GM12878 (cell line): ENCODE measurements at places on chromosomes 1 and 21.

DNA sequence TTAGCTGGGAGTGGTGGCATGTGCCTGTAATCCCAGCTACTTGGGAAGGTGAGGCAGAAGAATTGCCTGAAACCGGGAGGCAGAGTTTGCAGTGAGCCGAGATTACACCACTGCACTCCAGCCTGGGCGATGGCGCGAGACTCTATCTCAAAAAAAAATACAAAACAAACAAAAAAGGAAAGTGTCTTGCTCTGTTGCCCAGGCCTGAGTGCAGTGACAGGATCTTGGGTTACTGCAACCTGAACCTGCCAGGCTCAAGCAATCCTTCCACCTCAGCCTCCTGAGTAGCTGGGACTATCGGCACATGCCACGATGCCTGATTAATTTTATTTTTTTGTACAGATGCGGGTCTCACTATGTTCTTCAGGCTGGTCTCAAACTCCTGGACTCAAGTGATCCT lies 33.3 kb downstream of the DEGS1 start:
- no peak for DNase-seq

GRCh38 chr1:155188268-155188667 lies 14.6 kb downstream of the TRIM46 start:
- no peak for DNase-seq

- no peak for DNase-seq
Measured at GRCh38 chr1:3557366-3557765, 53.9 kb downstream of the MEGF6 start.

- no peak for DNase-seq
Measured at GRCh38 chr1:21437341-21437640, 2.6 kb upstream of the NBPF3 start.

DNA sequence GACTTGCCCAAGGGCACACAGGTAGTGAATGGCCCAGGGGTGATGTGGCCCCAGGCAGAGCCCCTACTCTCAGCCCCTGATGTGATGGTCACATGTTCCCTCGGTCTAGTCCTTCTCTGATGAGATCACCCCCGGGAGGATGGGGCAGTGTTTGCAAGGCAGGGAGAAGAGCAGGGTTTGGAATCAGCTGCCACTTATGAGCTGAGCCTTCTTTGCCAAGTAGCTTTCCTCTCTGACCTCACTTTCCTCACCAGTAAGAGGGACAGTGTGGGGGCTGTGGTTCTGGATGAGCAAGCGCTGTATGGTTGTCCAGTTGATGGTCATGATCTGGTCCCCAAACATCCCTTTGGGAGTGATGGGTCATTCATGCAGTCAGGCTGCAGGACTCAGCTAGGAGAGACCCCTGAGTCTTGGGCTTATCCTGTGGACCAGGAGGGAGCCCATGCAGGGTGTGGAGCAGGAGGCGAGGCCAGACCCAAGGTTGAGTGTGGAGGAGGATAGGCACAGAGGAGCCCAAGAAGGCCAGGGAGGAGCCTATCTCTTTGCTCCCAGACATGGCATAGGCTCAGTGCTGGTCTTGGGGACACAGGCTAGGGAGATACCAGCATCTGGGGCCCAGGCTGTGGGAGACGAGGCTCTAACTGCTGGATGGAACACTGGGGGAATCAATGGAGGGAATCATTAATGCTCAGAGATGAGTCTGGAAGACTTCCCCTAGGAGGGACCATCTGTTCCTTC lies 15.9 kb upstream of the PEAR1 start:
- DNase-seq, result no peak

DNA sequence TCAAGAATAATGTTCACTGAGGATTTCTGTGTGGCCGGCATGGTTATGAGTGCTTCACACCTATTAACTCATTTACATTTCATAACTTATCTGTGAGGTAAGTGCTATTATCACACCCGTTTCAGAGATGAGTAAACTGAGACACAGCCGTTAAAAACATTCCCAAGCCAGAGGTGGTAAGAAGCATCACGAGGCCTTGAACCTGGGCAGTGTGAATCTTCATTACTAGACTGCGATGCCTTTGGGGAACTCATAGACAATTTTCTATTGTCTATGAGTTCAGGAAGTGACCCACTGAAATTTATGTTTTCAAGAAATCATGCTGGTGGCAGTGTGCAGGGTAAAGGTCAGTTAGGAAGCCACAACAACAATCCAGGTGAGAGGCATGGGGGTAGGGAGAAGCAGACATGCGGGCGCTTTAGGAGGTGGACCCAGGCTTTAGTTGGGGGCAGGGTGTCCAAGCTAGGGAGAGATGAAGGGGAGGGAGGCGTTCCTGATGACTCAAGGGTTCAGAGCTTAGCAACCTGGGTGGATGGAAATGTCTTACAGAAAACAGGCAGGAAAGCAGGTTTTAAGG lies 14.5 kb downstream of the GNG12 start:
- no peak for DNase-seq

DNA sequence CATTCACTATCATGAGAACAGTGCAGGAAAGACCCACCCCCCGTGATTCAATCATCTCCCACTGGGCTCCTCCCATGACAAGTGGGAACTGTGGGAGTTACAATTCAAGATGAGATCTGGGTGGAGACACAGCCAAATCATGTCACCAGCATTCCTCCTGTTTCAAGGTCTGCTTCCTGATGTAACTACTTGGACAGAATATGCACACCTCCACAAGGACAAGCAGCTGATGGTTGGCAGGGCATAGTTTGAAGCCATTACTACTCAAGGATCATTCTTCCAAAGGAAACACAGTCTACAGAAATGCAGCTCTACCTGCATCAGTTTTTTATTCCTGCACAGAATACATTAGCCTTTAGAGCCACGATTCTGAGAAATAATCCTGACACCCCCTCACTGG lies 28.5 kb upstream of the RNF2 start:
- DNase-seq, result no peak

GRCh38 chr1:28195780-28196179 lies 19.3 kb upstream of the PTAFR start:
- no peak for DNase-seq

DNA sequence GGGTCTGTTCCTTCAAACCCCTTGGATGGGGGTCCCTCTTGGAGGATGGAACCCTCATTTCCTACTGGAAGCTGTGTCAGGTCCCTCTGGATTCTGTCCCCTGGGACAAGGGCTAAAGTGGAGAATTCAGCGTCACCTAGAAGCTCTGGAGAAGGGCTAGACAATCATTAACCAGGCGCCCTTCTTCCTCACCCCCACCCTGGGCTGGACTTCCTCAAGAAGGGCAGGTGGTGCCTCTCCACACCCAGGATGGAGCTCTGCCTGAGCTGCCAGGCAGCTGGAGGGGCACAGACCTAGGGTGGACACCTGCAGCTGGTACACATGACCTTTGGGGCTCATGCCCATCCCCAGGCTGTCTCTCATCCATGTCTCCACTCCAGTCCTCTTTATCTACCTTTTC lies 3.6 kb downstream of the CELF3 start:
- DNase-seq, result no peak

DNA sequence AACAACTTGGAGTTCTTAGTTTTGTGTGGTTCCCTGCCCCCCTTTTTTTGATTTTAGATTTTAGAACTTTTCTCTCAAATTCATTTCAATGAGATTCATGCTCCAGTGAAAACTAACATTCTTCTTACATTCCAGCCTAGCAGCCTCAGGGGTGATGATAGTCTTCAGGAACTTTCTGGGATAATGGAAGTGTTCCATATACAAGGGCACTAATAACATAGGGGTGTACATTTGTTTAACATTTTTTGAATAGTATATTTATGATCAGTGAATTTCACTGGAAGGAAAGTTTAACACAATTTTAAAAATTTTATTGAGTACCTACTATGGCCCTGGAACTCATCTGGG lies 61.4 kb upstream of the ZNF648 start:
- DNase-seq, result no peak
